Fibroblast of upper back skin (primary cell): ENCODE measurements at places on chromosomes 12 and 14.
A peak's percentile ranks its signal among the peaks of the same experiment; 100 is the strongest.

DNA sequence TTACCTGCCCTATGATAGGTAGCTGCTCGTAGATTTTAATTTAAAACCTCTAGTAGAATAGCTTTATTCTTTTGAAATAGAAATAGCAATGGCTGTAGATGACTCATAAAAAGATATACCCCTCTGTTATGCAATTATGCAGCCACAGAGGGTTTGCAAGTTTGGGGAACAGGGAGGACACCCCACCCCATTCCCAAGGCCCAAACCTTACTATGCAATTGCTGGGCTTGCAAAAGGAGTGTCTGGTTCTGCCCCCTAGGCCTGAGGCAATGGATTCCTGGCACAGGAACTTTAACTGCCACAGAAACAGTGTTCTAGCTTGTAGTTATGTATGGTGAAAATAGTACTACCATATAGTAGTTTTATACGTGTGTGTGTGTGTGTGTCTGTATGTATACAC is 403.3 kb downstream of the ADAMTS20 start:
- no peak for DNase-seq

DNA sequence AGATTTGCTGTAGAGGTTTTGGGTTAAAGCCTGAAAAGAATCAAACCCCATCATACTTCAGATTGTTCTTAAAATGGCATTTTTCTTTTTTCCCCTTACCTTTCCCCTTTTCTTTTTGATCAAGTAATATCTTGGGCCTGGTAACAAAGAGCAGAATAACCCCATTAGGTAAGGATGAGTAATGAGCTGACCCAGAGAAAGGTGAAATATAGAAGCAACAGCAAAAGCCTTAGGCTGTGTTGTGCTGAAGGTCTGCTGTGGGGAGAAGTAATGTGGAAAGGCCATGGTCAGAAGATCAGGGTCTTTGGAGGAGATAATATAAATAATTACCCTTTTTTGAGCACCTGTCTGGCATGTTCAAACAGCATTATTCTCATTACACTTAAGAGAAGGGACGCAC is 42.3 kb downstream of the MIA2 start:
- no peak for DNase-seq

DNA sequence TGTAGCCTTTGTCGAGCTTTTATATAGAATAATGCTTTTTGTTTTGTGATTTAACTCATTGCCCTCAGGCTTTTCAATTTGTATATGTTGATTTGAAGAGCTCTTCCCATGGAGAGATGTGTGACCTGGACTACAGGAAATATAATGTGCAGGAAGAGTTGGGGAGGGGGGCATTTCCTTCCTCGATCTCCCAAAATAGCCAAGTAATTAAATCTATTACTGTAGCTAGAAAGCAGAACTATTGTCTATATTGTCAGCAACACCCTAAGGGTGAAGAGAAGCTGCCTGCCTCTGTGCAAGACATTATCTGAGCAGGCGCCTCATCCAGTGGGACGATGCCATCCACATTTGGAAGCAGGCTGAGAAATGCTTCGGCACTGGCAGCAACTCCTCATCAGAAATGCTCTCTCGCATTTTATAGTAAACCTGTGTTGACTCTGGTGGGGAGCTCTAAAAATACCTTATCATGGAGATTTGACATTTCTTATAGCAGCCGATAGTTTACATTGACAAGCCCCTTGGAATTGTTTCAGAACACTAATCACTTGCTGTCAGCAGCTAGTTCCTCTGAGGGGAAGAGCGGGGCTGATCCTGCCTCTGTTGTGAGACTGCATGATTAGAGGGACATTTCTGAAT is 392.5 kb upstream of the RGS6 start:
- peak; percentile 66 for DNase-seq

GRCh38 chr12:115710104-115710564 is 567.4 kb downstream of the MED13L start:
- DNase-seq: peak; percentile 87
